Skin of body (tissue), 3 donors: ENCODE measurements at places on chromosomes 6 and 20.
A peak's percentile ranks its signal among the peaks of the same experiment; 100 is the strongest.

- no peak for DNase-seq
Observed at GRCh38 chr6:162974685-162975084, 246.9 kb downstream of the PACRG start.

GRCh38 chr20:1199964-1200363 lies 3.3 kb upstream of the C20orf202 start:
- no peak for DNase-seq

DNA sequence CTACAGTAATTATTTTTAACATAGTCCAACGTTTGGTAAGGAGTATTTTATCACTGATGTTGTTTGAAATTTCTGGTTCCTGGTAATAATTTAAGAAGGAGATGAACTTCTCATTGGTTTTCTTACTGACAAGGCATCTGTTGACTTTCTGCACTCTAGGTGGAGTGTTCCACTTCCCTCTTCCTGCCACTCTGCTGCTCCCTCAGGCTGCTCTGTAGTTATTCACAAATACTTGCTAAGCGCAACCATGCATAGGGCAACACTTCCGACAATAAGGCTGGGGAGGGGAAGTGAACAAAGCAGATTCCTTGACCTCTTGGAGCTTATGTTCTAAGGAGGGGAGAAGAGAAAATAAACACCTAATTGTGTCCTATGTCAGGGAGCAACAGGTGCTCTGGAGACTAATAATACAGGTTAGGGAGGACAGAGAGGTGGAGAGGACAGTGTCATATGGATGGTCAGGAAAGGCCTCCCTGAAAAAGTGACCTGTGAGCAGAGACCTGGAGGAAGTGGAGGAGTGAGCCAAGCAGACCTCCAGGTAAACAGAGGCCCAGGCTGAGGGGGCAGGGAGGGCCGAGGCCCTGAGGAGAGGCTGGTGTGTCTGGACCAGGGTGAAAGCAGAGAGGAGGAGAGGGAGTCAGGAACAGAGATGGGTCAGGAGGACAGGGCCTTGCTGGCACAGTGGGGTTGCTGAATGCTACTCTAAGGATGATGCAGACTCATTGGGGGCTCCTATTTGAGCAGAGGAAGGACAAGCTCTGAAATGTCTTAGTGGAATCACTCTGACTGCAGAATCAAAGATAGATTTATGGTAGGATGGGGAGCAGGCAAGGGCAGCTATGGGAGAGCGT lies 134.8 kb upstream of the SLC24A3 start:
- no peak for DNase-seq

GRCh38 chr20:61608275-61609085 lies 356.4 kb downstream of the CDH4 start:
- DNase-seq, result no peak

DNA sequence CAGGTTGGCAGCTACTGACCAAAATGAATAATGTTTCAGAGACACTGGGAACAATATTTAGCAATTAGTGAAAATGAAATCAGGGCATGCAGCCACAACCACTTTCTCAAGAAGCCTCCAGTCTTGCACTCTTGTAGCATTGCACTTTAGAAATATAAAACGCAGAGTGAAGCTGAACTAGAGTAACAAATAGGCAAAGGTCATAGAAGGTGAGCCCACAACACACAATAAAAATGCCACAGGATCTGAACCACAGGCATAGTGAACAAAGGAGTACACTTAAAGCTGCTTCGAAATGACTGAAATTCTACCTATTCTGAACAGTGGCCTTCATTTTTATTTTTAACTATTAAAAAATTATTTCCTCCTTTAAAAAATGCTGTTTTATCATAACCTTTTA lies 25.0 kb downstream of the DDO start:
- DNase-seq, result no peak

DNA sequence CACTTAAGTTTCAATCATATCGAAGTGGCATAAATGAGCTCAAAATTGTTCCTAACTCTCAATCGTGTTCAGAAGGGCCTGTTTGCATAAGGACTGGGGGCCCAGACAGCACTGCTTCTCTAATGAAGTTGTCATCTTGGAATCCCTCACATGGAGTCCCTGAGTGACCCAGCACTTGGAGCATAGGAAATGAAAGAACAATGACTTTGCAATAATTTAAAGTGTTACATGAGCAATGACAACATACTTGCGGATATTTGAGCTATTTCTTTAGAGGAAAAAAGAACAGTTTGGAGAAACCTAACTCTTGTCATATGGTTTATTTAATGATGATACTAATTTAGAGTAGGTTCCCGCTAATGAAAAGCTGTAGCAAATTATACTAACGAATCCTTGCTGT lies 239.9 kb downstream of the TSHZ2 start:
- DNase-seq, result no peak

DNA sequence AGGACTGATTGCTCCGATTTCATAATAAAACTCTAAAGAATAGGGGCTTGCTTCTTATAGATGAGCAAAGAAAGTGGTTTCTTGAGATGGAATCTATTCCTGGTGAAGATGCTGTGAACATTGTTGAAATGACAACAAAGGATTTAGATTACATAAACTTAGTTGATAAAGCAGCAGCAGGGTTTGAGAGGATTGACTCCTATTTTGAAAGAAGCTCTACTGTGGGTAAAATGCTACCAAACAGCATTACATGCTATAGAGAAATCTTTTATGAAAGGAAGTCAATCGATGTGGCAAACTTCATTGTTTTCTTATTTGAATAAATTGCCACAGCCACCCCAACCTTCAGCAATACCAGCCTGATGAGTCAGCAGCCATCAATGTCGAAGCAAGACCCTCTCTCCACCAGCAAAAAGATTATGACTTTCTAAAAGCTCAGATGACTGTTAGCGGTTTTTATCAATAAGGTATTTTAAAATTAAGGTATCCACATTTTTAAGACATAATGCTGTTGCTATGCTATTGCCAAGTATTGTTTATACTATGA lies 12.7 kb upstream of the MTRF1L start:
- no peak for DNase-seq

- DNase-seq, result no peak
Observed at GRCh38 chr20:57814529-57814928, 104.7 kb upstream of the PMEPA1 start.

- peak; percentile 7 for DNase-seq
Observed at GRCh38 chr6:85185977-85186376, 263.9 kb upstream of the NT5E start.

GRCh38 chr6:139030228-139030963 lies 1.9 kb downstream of the ABRACL start:
- no peak for DNase-seq

DNA sequence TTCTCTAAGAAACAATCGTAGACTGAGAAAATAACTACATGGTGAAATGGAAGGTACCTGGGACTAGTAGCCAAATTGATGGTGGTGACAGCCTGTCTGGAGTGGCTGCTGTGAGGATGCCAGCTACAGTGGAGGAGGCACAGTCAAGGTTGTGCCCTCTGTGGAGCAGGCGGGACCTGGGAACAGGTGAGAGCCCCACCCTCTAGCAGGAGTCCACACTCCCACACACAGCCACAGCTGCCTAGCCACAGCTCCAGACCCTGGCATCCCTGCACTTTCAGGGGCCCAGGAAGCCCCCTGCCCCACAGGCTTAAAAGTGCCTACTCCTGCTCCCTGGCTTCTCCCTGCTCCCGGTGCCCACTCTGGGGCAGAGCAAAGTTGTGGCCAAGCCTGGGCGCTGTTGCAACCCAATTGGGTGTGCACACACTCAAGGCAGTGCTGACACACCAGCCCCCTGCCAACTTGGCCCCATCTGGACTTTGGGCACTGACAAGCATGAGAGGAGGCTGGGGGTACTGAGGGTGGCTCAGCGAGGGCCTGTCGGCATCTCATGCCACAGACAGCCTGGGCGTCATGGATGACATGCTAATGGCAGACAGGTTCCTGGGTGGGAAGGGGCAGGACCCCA lies 548.7 kb downstream of the TBC1D32 start:
- DNase-seq, result no peak
